ENCODE measurements at places on chromosomes 13 and 19.

DNA sequence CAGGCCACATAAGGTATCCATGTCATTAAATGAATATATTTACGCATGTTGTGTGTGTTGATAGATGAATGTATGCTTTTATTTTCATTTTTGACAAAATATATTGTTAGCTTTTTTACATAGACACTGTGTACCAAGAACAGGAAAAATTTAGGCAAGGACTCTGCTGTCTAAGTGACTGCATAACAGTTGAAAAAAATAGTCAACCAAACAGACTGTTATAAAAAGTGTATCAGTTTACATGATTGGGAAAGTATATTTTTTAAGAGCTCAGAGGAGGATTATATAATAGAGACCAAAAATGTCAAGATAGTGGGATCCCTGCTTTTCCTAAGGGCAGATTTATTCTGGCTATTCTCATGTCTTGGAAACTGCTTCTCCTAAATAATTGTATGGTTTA is 858.0 kb downstream of the SLITRK1 start:
- no peak for DNase-seq

DNA sequence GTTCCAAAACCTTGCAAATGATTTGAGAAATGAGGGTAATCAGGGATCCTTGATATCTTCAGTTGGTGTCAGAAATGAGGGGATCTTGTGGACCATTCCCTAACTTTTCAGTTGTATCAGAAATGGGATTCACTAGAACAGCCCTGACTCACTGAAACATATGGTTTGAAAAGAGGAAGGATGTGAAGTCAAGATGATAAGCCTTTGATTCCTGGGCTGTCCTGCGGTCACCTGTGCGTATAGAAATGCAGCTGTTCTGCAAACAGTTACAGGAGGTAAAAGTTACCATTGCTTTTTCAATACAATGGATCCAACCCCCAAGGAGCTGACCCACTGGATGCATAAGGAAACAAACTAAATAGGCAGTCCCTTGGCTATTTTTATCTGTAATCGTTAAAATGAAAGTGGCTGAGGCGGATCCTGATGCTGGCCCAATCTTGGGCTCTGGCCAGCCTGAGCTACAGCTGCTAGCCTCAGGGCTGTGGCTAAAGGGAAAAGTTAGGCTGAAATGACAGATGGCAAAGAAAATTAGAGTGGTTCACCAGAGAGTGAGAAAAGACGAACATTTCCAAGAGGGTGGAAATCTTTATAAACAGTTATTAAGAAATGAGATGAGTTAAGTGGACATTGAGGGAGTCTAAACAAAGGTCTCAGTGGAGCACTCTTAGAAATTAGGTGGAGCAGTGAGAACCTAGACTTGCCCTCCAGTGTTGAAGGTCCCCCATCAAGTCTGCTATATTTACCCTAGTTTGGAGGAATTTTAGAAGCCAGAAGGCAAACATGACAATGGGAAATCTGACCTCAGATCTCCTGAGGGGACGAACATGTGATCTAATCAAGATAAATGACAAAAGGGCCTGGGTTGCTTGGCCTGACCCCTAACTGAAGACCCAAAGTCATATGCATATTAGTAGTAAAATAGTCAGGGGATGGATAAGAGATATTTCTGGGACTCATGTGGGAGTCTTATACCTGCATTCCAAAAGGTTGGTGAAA is 7.6 kb downstream of the SIGLECL1 start:
- no peak for DNase-seq

GRCh38 chr19:43534816-43535761 is 2.1 kb downstream of the ZNF575 start:
- DNase-seq: peak; percentile 56

DNA sequence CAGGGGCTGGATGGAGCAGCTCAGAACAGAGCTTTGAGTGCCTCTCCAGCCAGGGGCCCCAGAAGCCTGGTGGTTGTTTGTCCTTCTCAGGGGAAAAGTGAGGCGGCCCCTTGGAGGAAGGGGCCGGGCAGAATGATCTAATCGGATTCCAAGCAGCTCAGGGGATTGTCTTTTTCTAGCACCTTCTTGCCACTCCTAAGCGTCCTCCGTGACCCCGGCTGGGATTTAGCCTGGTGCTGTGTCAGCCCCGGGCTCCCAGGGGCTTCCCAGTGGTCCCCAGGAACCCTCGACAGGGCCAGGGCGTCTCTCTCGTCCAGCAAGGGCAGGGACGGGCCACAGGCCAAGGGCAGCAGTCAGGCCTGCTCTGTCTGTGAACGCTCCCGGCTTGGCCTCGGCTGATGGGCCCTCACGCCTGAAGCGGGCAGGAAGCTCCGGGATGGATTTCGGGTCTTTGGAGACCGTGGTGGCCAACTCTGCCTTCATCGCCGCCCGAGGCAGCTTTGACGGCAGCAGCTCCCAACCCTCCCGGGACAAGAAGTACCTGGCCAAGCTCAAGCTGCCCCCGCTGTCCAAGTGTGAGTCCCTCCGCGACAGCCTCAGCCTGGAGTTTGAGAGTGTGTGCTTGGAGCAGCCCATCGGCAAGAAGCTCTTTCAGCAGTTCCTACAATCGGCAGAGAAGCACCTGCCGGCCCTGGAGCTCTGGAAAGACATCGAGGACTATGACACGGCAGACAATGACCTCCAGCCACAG is at the start of gene GRK1:
Gene GRK1 (plus strand): TSS at position 269 of the 751 bp plus-strand sequence. CDS start 168 bp downstream, at position 437.
- no peak for DNase-seq

DNA sequence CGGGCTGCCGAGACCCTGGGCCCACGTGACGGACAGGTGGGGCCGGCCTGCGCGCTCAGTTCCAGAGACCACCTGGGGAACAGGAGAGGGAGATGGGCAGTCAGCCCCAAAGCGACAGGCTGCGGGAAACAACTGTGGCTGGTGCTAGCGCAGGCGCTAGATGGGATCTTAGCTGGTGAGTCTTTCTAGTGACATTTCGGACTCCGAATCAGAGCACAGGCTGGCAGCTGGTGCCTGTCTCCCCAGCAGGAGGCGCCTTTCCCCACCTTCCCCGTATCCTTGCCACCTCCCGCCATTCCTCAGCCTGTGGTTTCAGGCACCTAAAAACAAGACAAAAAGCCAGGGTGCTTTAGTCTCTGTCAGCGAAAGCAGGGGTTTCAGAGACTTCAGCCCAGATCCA is 19.4 kb upstream of the RANBP3 start:
- no peak for DNase-seq

Data from brain microvascular endothelial cell (primary cell).